Activated T-helper 2 cell treated with anti-CD3 and anti-CD28 coated beads, Interferon-gamma antibody, Interleukin-2, Interleukin-4, amounts not matched to agents 10 μg/mL and 5 μg/mL and 100 μg/mL, durations not matched to agents 14 hours and 24 hours and 36 hours (primary cell): ENCODE measurements at places on chromosomes 6 and 20.

- no peak overlapping the region for H3K27ac ChIP-seq
- no peaks in the 10 kb centered on the region for H3K4me1 ChIP-seq
- DNase-seq: no peak
Observed at GRCh38 chr6:12381587-12381986, 91.4 kb downstream of the EDN1 start.

- H3K4me3 ChIP-seq: peak overlapping the region; percentile 37
- peak overlapping the region; percentile 90 for H3K27ac ChIP-seq
- H3K36me3 ChIP-seq: peaks cover 82% of the 10 kb centered on the region
Observed at GRCh38 chr6:52984247-52984646, 10.8 kb downstream of the GSTA4 start.

DNA sequence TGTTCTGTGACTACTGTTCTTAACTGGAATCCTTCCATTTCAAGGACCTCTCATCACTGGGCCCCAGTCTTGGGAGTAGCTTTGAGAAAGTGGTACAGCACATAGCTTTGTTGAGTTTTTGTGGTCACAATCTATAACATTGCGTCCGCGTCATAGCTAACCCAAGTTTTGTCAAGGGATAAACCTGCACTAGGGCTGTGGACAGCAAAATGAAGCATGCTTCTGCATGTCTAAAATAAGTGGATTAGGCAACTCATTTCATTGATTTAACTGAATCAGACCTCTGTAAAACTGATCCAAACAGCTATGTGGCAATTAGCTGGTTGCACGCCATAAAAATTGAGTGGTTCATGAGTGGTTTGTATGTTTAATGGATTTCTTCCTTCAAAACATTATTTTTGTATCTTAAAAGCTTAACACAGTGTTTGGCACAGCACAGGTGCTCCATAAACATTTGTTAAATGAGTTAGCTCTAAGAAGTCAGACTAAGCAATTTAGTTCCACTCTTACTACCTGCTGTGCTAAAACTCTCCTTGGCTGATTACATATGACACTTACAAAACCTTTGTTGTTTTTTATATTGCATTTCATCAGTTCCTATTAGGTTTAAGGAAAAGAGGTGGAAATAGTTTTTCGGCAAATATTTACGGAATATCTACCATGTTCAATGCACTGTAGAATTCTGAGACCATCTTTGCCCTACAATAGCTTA is 160.3 kb upstream of the ATXN1 start:
- DNase-seq: no peak
- no peaks in the 10 kb centered on the region for H3K36me3 ChIP-seq
- no peak overlapping the region for H3K27ac ChIP-seq
- peaks cover 25% of the 10 kb centered on the region for H3K27me3 ChIP-seq

DNA sequence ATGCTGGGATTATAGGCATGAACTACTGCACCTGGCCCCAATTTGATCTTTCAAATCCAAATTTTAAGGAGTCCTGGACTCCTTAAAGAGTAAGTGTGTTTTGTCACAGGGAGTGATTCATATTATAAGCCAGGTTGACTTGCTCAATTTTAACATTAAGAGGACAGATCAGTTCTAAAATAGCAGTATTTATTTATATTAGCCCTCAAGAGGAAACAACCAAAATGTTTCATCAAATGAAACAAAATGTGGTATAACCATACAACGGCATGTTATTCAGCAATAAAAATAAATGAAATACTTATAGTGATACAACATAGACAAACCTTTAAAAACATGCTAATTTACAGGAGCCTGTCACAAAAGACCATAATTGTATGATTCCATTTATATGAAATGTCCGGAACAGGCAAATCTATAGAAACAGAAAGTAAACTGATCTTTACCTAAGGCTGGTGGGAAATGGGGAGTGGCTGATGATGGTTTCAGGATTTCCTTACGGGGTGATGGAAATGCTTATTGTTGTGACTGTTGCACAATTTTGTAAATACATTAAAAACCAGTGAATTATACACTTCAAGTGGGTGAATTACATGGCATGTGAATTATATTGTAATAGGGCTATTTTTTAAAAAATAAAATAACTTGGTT is 637.4 kb downstream of the MMUT start:
- DNase-seq: no peak
- no peak overlapping the region for H3K27ac ChIP-seq
- H3K4me3 ChIP-seq: no peak overlapping the region
- H3K27me3 ChIP-seq: no peaks in the 10 kb centered on the region

GRCh38 chr6:78593898-78594667 is 273.3 kb upstream of the IRAK1BP1 start:
- no peak for DNase-seq
- H3K36me3 ChIP-seq: no peaks in the 10 kb centered on the region
- no peak overlapping the region for H3K27ac ChIP-seq
- no peak overlapping the region for H3K4me3 ChIP-seq

DNA sequence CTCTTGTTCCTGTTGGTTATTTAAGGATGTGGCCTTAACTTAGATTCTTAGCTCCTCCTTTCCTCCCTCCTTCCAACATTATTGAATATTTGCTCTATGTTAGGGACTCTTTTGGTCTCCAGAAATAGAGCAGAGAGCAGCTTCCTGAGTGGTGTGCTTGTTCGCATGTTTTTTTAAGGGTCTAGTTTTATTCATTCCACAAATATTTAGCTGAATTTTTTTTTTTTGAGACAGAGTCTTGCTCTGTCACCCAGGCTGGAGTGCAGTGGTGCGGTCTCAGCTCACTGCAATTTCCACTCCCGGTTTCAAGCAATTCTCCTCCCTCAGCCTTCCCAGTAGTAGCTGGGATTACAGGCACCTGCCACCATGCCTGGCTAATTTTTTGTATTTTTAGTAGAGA is 169.2 kb downstream of the ZFAND3 start:
- H3K36me3 ChIP-seq: no peaks in the 10 kb centered on the region
- H3K4me3 ChIP-seq: no peak overlapping the region
- H3K27me3 ChIP-seq: no peaks in the 10 kb centered on the region

GRCh38 chr6:148455225-148455624 is 112.6 kb downstream of the SASH1 start:
- peaks cover 16% of the 10 kb centered on the region for H3K4me1 ChIP-seq
- H3K27me3 ChIP-seq: peaks cover 9% of the 10 kb centered on the region
- no peak overlapping the region for H3K4me3 ChIP-seq
- H3K36me3 ChIP-seq: no peaks in the 10 kb centered on the region

DNA sequence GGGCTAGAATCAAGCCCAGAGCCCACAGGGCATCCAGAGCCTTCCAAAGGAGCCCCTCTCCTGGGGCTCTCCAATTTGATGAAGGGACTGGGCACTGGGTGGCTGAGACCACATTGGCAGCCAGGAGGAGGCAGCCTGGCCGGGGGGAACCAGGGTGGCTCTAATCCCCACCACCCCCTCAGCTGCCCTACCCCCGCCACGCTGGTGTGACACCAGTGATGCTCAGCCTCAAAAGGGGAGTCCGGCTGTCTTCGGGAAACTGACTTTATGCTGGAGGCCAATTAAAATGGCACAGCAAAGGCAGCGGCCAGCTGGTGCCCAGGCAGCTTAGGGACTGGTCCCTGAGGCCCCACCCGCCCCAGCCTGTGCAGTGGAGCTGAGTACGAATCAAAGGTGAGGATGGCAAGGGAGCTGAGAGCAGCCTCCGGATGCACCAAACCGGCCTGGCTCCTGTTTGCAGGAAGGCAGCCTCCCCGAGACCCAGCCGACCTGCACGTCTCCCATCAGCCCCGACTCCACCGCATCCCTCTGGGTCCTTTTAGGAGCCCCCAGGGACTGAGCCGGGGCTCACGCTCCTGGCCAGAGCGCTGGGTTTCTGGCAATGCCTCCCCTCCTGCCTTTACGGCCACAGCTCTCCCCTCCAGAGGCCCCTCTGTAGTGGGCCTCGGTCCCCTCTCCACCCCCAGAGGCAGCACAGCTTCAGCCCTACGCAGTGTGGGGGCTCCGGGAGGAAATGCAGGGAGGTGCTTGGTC is 28.5 kb downstream of the CHRNA4 start:
- peaks cover 2% of the 10 kb centered on the region for H3K27me3 ChIP-seq
- no peak overlapping the region for H3K27ac ChIP-seq
- H3K4me1 ChIP-seq: no peaks in the 10 kb centered on the region
- no peaks in the 10 kb centered on the region for H3K36me3 ChIP-seq
- no peak overlapping the region for H3K4me3 ChIP-seq

GRCh38 chr6:68197356-68197755 is 437.7 kb upstream of the ADGRB3 start:
- no peaks in the 10 kb centered on the region for H3K36me3 ChIP-seq
- H3K27ac ChIP-seq: no peak overlapping the region
- H3K27me3 ChIP-seq: no peaks in the 10 kb centered on the region
- DNase-seq: no peak
- H3K4me1 ChIP-seq: no peaks in the 10 kb centered on the region

DNA sequence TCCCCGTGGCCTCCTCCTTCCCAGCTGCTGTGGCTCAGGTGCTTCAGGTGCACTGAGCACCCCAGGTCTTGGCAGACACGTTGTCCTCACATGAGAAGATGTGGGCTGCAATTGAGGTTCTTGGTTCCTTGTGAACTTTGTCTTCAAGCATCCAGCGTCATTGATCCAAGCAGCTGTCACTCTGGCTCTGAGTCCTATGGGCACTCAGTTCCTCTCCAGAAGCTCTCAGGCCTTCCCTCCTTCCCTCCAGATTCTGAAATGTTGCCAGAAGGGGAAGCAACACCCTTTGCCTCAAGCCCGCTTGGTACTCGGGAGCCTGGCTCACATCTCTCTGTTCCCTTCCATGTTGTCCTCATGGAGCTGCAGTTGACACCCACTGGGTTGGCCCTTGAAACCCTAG is 8.4 kb upstream of the MRGBP start:
- H3K4me1 ChIP-seq: peaks cover 19% of the 10 kb centered on the region
- H3K36me3 ChIP-seq: no peaks in the 10 kb centered on the region
- no peak for DNase-seq

DNA sequence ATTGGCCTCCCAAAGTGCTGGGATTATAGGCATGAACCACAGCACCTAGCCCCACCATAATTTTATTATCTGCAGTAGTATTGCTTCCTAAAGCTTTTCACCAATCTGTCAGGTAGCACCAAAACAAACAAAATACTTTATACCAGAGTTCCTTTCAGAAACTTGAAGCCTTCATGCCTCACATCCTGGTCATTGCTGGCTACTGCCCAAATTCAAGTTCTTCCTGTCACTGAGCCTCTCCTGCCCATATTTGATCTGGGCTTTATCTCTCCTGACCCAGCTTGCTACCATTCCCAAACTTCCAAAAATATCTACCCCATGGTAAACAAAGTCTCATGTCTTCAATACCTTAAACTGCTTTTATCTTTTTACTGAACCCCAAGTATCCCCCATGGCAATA is 34.9 kb upstream of the DST start:
- no peaks in the 10 kb centered on the region for H3K27me3 ChIP-seq
- no peak overlapping the region for H3K4me3 ChIP-seq
- H3K36me3 ChIP-seq: no peaks in the 10 kb centered on the region
- DNase-seq: no peak
- no peaks in the 10 kb centered on the region for H3K4me1 ChIP-seq

DNA sequence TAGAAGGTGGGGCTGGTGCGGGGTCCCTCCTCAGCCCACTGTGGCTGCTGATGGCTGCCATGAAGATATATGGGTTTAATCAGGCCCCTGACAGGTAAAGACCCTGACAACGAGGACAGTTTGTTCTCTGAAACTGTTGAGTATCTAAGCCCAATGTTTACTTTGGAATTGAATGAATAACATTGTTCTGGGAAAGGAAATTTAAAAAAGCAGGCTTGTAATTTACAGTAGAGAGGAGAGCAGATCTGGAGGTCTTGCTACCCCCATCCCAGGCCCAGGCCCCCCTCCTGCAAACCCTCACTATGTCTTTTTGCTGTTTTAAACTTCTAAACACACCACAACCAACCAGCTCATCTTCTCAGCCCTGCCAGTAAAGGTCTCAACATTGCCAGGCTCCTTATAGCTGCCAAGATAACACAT is 171.3 kb downstream of the CDC5L start:
- no peak overlapping the region for H3K27ac ChIP-seq
- H3K27me3 ChIP-seq: peaks cover 38% of the 10 kb centered on the region
- no peak for DNase-seq
- H3K4me1 ChIP-seq: peaks cover 7% of the 10 kb centered on the region

DNA sequence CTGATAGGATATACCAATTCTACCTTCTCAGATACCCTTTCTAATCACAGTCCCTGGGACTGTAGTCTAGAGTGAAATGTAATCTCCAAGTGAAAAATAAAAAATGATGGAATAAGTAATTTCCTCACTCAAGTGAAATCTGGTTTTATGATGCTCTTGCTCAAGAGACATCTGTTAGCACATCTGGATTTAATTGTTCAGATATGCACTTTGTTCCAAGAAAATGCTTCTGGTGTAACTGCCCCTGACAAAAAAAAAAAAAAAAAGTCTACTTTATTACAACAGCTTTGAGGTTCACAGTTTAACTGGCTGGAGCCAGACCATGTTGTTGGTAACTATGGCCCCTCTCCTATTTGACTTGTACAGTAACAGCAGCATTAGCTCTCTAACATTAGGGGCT is 251.8 kb downstream of the BTBD9 start:
- no peaks in the 10 kb centered on the region for H3K27me3 ChIP-seq
- no peak for DNase-seq
- no peaks in the 10 kb centered on the region for H3K4me1 ChIP-seq
- H3K27ac ChIP-seq: no peak overlapping the region

DNA sequence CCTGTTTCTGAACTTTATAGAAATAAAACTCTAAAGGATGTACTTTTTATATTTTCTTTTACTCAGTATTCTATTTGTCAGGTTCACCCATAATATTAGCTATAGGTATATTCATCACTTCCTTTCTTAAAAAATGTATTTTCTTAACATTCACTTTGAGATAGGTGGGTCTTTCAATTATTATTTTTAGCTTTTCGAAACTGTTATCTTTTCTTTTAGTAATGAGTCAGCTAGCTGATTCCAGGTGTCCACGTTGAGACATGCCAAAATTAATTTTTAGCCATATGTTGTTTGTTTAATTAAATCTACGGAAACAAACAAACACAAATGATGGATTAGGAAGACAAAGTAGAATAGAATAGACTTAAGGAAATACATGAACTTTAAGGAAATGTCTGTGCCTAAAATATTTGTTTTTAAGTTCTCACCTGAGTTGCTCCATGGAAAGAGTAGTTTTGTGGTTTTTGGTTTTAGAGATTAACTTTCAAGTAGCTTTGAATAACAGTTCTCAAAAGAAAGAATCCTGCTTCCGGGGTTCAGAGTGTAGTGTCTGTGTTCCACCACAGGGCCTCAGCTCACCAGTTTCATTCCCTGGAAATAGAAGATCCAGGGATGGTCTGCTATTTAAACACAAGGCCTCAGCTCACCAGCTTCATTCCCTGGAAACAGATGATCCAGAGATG is 435.0 kb downstream of the HAO1 start:
- no peak for DNase-seq
- no peak overlapping the region for H3K27ac ChIP-seq
- H3K27me3 ChIP-seq: no peaks in the 10 kb centered on the region
- no peaks in the 10 kb centered on the region for H3K4me1 ChIP-seq

GRCh38 chr20:38134427-38135270 is 30.4 kb downstream of the TGM2 start:
- DNase-seq: no peak
- peaks cover 12% of the 10 kb centered on the region for H3K4me1 ChIP-seq
- no peaks in the 10 kb centered on the region for H3K27me3 ChIP-seq

GRCh38 chr6:41785254-41785653 is 2.2 kb upstream of the TOMM6 start:
- H3K4me3 ChIP-seq: peak overlapping the region; percentile 62
- H3K27ac ChIP-seq: no peak overlapping the region
- peaks cover 8% of the 10 kb centered on the region for H3K27me3 ChIP-seq
- H3K4me1 ChIP-seq: peaks cover 21% of the 10 kb centered on the region

GRCh38 chr6:53982366-53983050 is 128.7 kb upstream of the MLIP start:
- H3K36me3 ChIP-seq: no peaks in the 10 kb centered on the region
- no peak overlapping the region for H3K27ac ChIP-seq
- H3K4me3 ChIP-seq: no peak overlapping the region
- peaks cover 4% of the 10 kb centered on the region for H3K27me3 ChIP-seq

GRCh38 chr20:11168026-11168425 is 494.2 kb upstream of the JAG1 start:
- DNase-seq: no peak
- no peak overlapping the region for H3K4me3 ChIP-seq
- no peaks in the 10 kb centered on the region for H3K4me1 ChIP-seq
- no peak overlapping the region for H3K27ac ChIP-seq
- H3K36me3 ChIP-seq: no peaks in the 10 kb centered on the region
